ENCODE measurements at places on chromosomes 5 and 9.

- no peak for DNase-seq
These were observed 752 bp downstream of the CCNJL start for GRCh38 chr5:160311491-160312133.

DNA sequence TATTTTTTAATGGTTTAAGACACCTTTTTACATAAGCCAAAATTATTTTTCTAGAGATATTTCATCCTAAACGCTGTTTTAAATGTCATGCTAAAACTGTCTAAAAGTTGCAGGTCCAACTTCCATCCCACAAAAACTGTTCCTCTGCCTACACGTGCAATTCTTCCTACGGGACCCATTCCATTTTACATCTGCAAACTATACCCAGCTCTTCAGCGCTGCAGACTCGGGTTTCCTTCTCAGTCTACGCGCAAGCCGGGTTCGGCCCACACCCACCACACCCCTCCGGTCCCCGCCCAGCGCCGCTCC lies 8.7 kb downstream of the RANBP6 start:
- DNase-seq: peak; percentile 87

DNA sequence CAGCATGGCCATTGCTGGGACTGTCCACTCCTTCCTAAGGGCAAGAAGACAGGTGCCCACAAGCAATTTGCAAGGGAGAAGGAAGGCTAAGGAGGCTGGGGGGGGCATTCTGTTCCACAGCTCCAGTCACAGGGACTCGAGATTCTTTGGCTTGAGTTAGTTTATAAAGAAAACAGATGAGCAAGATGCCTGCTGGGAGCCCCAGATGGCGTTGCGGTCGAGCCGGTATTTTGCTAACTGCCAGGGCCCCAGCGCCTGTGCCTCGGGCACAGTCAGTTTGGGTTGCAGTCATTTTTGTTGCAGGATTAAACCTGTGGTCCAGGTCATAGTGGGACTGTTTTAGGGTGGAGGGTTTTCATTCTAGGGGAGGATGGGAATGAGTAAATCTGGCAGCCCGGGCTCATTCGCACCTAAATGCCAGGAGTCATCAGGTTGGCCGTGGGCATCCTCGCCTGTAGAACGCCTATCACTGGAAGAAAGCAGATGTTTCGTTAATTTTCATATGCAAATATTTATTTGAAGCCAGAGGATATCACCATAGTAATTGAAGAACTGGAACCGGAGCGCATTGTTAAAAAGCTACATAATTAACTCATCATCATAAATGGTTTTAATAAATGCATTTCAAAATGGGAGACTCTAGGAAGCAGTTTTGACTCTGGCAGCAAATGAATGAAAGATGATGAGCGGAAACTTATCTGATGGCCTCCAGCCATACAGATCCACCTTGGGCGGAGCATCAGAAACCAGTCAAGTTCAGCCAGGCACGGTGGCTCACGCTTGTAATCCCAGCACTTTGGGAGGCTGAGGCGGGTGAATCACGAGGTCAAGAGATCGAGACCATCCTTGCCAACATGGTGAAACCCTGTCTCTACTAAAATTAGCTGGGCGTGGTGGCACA lies 87.1 kb upstream of the FCN2 start:
- no peak for DNase-seq

DNA sequence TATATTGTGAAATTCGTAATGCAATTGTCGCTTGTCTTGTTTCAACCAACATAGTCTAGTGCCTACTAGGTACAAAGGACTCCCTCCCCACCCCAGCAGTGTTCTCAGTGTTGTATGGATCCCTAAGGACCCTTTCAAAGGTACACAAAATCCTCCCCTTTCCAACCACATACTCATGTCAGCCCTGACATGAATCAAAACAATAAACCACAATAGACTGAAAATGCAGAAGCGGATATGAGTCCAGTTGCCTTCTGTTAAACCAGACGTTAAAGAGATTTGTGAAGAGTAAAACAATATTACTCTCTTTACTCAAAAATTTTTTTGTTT lies 82.4 kb upstream of the IFNK start:
- DNase-seq: no peak

DNA sequence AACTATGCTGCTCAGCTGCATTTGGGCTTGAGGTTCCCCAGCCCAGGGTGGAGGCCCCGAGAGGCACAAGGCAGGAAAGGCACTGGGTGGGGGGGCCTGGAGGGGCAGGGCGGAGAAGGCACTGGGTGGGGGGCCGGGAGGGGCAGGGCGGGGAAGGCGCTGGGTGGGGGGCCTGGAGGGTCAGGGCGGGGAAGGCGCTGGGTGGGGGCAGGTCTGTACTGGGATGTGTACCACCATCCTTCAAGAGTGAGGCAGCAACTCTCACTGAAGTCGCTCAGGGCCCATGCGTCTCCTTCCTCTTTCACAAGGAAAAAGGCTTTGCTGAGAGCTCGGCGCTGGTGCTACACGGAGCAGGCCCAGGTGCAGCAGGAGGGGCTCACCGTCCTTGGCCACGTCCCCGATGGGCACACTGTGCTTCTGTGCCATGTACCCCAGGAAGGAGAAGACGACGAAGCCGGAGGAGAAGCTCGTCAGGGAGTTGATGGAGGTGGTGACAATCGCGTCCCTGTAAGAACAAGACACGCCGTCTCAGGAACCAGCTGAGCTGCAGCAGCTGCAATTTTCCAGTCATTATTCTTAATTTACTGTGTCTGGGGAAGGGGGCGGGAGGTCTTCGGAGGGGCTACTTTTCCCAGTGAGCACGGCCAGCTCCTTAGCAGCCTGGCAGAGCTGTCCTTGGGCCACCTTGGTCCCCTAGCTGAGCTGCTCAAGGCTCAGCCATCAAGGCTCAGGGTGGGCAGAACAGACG lies 30.8 kb downstream of the SLC6A3 start:
- DNase-seq: no peak

GRCh38 chr5:173736374-173736773 lies 119.9 kb upstream of the BOD1 start:
- no peak for DNase-seq

DNA sequence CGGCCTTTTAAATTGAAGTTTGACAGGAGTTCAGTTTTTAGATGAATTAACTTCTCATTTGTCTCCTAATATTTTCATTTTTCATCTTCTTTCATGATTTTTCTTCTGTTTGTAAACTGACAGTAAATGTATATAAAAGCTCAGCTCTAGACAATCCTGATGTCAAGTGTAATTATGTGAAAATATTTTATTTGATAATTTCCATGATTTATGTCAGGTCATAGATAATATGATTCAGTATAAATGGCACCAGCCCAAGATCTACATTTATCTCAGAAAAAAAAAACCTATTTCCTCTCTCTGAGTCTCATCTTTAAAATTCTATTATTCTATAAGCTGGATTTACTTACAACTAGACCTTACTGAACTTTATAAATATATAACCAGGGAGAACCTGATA lies 115.7 kb downstream of the MUSK start:
- no peak for DNase-seq

DNA sequence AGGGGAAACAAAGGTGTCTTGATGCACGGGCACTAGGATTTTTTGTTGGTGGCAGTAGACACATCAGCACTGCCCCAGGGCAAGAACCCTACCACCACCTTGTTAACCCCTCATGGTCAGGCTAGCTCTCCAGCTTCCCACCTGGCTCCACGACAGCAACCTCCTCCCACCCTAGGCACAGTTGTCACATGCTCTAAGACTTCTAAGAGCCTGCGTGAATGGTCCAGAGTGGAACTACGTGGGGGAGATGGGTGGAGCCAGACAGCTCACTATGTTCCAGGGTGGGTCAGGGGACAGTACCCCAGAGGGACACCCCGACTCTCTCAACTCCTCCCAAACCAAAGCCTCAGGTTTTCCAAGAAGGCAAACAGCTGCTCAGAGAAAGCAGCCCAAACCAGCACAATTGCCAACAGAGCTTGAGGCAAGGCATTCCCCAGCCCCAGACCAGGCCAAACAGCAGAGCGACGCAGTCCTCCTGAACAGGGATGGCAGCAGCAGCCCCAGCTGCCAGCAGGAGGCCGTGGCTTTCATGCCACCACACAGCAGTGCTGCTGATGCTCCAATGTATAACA lies 78.0 kb downstream of the NRG2 start:
- no peak for DNase-seq

- no peak for DNase-seq
These were observed 5.1 kb downstream of the SPAAR start for GRCh38 chr9:35914301-35914807.

- no peak for DNase-seq
These were observed 21.3 kb downstream of the FGF1 start for GRCh38 chr5:142664636-142665035.

- DNase-seq: peak; percentile 22
These were observed 13.5 kb downstream of the NDFIP1 start for GRCh38 chr5:142122121-142122520.

DNA sequence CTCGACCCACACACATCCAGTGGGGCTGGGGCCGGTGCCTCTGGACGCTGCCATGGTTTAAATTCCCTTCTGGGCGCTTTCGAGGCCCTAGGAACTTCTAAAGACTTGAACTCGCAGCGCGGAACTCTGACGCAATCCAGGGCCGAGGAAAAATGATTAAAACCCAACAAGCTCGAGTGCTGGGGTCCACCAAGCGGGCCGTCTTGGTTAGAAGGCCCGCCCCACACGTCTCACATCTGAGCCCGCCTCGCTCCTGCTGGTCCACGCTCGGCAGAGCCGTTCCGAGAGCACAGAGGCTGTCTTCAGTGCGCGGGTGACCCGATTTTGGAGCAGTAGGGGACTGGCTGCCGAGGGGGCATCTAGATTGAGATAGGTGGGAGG lies 1.5 kb downstream of the CRHBP start:
- DNase-seq: no peak

DNA sequence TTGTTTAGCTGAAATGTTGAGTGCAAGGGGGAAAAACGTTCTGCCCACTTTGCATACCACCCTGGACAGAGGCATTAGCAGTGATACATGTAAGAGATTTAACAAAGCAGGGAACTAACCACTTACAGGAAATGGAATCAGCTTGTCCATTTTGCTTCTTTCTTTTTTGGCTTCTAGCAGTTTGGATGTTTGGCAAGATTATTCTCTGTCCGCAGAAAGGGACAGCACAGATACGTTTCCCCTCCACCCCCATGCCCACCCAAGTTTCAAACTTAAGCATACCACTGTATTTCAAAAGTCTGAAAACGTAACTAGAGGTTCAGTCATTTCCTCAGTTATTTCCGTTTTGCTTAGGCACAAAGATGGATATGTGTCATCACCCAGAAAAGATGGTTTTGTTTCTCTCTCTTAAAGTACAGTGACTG lies 118.4 kb downstream of the GDNF start:
- DNase-seq: peak; percentile 42

DNA sequence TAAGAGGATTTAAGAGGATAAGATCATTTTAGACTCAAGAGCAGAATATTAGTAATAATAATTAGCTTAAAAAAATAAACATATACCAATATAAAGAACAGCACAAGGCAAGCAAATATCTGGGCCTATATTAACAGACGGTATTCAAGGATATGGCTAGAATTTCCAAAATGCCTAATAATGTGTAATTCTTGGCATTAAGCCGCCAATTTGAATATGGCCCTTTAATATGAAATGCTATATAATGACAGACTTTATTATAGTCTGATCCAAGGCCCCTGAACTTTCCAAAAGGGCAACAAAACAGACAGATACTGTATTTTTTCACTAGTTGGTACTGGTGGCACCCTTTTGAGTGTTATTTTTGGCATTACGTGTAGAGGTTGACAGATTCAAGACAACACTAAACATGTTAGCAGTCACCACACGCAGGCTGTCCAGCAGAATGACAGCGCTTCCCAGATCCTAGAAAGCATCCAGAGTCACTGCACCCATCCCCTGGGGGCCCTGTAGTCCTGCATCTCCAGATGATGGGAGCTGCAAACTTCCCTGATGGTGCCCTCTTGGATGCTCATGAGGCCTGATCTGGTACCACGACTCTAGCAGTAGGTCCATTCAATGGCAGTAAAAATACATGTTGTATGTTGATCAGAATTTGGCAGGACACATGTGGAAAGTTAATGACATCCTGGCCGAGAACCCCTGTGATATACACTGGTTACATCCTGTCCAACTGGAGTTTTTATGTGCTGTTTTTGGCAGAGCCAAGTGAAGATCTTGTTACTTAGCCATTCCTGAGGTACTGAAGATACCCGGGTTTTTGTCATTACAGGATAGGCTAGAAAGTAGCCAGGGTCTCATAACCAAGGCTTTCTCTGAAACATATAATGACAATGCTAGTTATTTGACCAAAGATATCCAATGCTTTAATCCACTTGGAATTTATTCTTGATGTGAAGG lies 1.7 kb upstream of the ABL1 start:
- DNase-seq: no peak

GRCh38 chr5:67831048-67831447 lies 384.5 kb upstream of the PIK3R1 start:
- DNase-seq: no peak

DNA sequence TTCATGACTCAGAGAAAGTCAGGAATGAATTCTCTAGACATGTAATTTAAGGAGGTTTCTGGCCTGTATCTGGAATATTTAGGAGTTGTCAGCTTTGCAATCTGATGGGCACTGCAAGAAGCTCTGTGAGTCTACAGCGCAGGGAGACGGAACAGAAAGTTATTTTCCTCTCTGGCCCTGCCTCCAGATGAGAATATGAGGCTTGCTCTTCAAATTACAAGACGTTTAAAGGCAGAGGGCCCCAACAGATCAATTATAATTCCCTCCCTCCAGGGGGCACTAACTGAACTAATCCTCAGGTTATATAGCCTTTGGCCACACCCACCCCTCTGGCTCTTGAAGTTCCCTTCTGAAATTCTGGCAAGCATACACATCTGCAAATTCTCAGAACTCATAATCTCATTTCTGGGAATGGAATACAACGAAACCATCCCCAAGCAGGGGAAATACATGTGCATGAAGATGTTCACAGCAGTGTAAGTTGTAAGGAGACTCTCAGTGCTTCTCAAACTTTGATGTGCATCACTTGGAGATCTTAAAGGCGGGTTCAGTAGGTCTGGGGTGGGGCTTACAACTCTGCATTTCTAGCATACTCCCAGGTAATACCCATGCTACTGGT lies 307.6 kb downstream of the CWC27 start:
- DNase-seq: peak; percentile 82

DNA sequence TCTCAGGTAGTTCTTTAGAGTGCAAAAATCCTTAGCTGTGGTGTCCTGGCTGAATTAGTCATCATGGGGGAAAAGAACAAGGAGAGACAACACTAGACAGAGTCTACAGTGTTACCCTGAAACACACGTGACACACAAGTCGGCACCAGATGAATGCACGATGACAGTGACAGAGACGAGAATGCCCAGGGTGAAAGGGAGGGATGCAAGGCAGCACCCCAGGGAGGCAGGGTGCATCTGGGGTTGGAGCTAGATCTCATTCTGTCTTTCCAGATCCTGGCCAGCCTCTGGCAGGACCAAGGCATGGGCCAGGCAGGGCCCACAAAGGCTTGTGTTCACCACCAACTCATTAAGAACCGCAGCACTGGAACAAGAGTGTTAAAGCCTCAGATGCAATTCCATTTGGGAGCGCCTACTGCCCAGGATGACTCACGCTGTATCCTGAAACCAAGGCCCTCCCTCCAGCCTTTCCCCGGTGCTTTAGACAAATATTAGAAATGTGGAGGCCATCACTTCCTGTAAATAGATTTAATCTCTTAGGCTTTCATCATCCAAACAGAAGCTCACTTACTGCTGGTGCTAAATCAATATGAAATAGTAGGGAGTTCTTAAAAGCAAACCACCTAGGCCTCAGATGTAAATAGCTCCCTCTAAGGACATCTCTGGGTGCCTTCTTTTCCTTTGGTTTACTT lies 56.1 kb downstream of the IRX2 start:
- DNase-seq: peak; percentile 4
